CD4-positive, alpha-beta T cell (primary cell): ENCODE measurements at places on chromosomes 4 and X. TPM values are rescaled to one million over a fixed set of nuclear protein-coding genes. Genes with fewer than 3 reads are reported as not detected.

The RASSF6 gene
- total RNA-seq, result 0.28 TPM

The CFAP47 gene
- not detected for total RNA-seq

The SATL1 gene
- total RNA-seq, result not detected

The DCAF4L1 gene
- total RNA-seq, result 0.22 TPM

The MAP3K15 gene
- 0.14 TPM for total RNA-seq

The MID1IP1 gene
- 37.0 TPM for total RNA-seq

The SNCA gene
- total RNA-seq, result not detected

- DNase-seq, result no peak
- H3K36me3 ChIP-seq, result no peaks in the 10 kb centered on the region
- peaks cover 59% of the 10 kb centered on the region for H3K4me1 ChIP-seq
- H3K4me3 ChIP-seq, result no peak overlapping the region
- no peaks in the 10 kb centered on the region for H3K27me3 ChIP-seq
These were observed 69.3 kb downstream of the NBDY start for GRCh38 chrX:56798339-56798711.

GRCh38 chr4:48445704-48446103, 37.4 kb upstream of the SLC10A4 start:
- H3K4me3 ChIP-seq, result no peak overlapping the region
- peak; percentile 23 for DNase-seq
- H3K27ac ChIP-seq, result no peak overlapping the region

DNA sequence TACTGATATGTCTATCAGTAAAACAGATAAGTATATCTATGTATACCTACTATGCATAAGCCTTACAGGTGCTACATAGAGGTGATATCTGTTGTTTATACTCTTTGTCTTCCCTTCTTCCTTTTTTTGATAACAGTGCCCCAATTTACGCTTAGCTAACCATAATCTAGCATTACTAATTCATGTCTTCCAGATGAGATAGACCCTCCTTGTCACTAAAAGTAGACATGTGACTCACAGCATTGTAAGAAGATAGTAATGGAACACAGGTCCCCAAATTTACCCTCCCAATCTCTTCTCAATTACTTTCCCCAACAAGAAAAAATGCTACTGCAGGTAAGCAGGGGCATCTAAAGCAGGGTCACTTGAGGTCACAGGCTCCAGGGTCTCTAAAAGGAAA, 7.9 kb upstream of the NFKB1 start:
- H3K36me3 ChIP-seq, result no peaks in the 10 kb centered on the region
- DNase-seq, result no peak
- peaks cover 4% of the 10 kb centered on the region for H3K4me1 ChIP-seq
- no peaks in the 10 kb centered on the region for H3K27me3 ChIP-seq
- H3K4me3 ChIP-seq, result no peak overlapping the region
- H3K27ac ChIP-seq, result no peak overlapping the region

DNA sequence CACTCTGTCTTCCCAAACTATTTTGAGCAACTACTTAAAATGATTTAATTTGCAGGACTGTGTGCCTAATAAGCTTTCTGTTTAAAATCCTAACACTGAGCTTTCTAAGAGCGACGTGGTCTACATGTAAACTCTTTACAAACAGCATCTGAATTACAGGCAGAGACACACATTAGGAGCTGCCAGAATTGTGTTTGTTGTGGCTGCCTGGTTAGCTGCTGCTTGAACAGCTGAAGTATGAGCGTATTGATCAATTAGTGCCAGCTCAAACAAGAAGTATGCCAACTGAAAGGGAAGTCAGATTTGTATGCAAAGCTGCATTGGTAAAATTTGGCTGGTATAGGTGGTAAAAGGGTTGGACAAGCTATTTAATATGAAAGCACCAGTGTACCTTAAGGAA, 384.4 kb downstream of the PCDH7 start:
- H3K27me3 ChIP-seq, result no peaks in the 10 kb centered on the region
- no peak overlapping the region for H3K4me3 ChIP-seq
- no peak for DNase-seq
- no peaks in the 10 kb centered on the region for H3K4me1 ChIP-seq

- no peak overlapping the region for H3K4me3 ChIP-seq
- H3K4me1 ChIP-seq, result no peaks in the 10 kb centered on the region
- no peak overlapping the region for H3K27ac ChIP-seq
- H3K27me3 ChIP-seq, result no peaks in the 10 kb centered on the region
- no peaks in the 10 kb centered on the region for H3K36me3 ChIP-seq
These were observed 65.7 kb upstream of the STX18 start for GRCh38 chr4:4607336-4608213.

GRCh38 chr4:13007802-13008470, 476.2 kb downstream of the RAB28 start:
- DNase-seq, result no peak
- no peak overlapping the region for H3K4me3 ChIP-seq
- H3K27ac ChIP-seq, result no peak overlapping the region

GRCh38 chr4:159983082-159983481, 880.2 kb downstream of the RAPGEF2 start:
- H3K27ac ChIP-seq, result no peak overlapping the region
- H3K4me3 ChIP-seq, result no peak overlapping the region
- no peaks in the 10 kb centered on the region for H3K36me3 ChIP-seq

DNA sequence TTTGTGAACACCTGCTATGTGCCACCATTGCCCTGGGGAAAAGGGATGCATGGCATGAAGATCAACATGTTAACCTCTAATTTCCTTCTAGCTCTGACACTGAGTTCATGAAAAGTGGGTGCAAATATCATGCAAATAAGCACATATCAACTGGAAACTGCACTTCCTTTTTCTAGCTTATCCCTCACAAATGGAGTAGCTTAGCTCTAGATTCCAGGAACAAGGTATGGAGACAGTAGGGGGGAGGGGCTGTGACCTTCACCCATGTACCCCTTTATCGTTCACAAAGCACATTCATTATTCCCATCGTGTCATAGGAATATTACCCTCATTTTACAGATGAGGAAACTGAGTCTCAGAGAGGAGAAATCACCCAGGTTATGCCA, 37.4 kb downstream of the STARD8 start:
- H3K4me3 ChIP-seq, result no peak overlapping the region
- peaks cover 4% of the 10 kb centered on the region for H3K4me1 ChIP-seq
- no peaks in the 10 kb centered on the region for H3K36me3 ChIP-seq
- no peaks in the 10 kb centered on the region for H3K27me3 ChIP-seq
- no peak overlapping the region for H3K27ac ChIP-seq

DNA sequence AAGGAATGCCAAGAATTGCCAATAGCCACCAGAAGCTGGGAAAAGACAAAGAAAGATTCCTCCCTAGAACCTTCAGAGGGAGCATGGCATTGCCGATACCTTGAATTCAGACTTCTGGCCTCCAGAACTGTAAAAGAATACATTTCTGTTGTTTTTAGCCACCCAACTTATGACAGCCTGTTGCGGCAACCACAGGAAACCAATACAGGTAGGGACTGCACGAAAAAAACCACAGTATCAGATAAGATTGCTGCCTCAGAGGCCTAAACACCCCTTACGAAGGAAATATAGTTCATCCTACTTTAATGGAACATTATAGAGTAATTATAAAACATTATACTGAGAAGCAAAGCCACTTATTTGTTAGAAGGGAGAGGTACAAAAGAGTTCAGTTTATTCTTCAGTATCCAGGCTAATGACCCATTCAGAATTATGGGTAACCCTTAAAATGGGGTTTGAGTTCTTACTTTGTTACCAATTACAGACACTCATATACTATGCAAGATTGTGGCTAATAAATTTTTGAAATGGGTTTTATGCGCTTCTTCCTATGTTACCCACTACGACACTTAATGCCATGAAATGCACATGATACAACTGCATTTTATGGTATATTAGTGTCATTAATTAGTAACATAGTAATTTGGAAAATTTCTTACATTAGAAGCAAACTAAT, 37.4 kb upstream of the SMIM10L2A start:
- H3K36me3 ChIP-seq, result no peaks in the 10 kb centered on the region
- peaks cover 31% of the 10 kb centered on the region for H3K4me1 ChIP-seq
- peak overlapping the region; percentile 30 for H3K4me3 ChIP-seq

- H3K4me3 ChIP-seq, result no peak overlapping the region
- H3K4me1 ChIP-seq, result no peaks in the 10 kb centered on the region
- no peaks in the 10 kb centered on the region for H3K36me3 ChIP-seq
These were observed 400.5 kb downstream of the PDGFC start for GRCh38 chr4:156571146-156571545.

GRCh38 chr4:3526456-3526855, 5.8 kb downstream of the LRPAP1 start:
- peaks cover 42% of the 10 kb centered on the region for H3K4me1 ChIP-seq
- no peak overlapping the region for H3K4me3 ChIP-seq
- H3K27ac ChIP-seq, result no peak overlapping the region
- H3K36me3 ChIP-seq, result peaks cover 67% of the 10 kb centered on the region
- no peak for DNase-seq
- H3K27me3 ChIP-seq, result no peaks in the 10 kb centered on the region

DNA sequence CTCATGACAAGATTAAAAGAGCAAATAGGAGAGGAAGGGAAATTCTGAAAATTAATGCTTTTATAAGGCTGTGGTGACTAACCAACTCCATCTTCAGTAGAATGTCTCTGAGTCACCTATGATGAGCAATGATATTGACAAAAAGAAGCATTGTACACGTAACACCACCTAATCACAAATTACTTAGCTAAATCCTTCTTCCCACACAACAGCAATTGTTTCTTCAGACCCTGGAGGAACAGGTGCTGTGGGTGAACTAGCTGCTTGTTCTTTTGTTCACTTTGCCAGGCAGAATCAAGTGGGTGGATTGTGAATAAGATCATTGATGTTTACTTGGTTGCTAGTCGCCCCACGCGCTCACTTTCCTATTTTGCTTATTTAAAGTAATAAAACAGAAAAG, 315.5 kb downstream of the CAMK2D start:
- no peak for DNase-seq
- H3K4me1 ChIP-seq, result no peaks in the 10 kb centered on the region
- H3K4me3 ChIP-seq, result no peak overlapping the region
- H3K27ac ChIP-seq, result no peak overlapping the region

DNA sequence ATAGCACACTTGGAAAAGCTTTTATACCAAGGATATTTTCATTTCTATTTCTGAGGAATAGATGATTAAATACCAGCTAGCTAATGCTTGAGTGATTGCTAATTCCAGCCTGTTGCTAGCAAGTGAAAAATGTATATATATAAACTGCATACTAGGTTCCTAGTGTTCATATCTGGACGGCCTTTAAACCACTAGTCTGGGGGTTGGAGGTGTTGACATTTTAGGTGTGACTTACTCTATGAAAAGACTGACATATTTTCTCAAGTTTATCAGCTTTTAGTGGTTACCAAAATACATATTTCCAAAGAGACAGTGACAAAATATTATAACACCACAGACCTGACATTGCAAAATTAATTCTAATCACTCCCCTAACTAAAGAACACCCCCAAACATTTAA, 44.7 kb downstream of the MTMR8 start:
- H3K27me3 ChIP-seq, result no peaks in the 10 kb centered on the region
- H3K4me3 ChIP-seq, result no peak overlapping the region
- DNase-seq, result no peak
- H3K4me1 ChIP-seq, result no peaks in the 10 kb centered on the region
- H3K36me3 ChIP-seq, result peaks cover 15% of the 10 kb centered on the region

GRCh38 chrX:80430826-80431504, 10.7 kb downstream of the TENT5D start:
- H3K4me3 ChIP-seq, result no peak overlapping the region
- DNase-seq, result no peak
- no peak overlapping the region for H3K27ac ChIP-seq
- no peaks in the 10 kb centered on the region for H3K4me1 ChIP-seq
- H3K27me3 ChIP-seq, result no peaks in the 10 kb centered on the region

DNA sequence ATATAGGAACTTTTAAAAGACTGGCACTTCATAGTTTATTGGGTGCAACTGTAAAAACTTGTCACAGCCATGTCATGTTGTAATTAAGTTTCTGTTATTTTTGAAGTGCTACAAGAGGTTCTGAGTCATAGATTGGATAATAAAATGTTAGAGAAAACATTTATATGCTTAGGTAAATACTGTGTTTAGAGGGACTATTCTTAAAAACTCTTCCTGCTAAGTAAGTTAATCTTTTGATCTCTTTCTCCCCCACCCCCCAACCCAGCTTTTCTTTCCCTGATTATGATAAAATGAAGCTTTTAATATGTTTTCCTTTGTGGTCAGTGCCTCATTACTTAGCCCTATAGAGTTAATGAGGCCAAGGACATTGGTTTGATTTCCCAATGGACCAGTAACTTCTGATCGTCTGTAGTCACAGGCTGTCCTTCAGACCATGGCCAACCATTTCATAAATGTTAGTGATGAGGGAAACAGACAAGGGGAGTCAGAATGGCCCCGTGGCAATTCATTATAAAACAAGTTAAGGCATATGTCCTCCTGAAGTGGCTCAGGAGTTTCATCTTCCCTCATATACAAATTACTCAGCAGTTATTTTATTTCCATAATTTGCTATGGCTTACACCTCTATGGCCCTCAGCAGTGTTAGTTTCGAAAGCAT, 3.9 kb upstream of the PDLIM5 start:
- H3K4me1 ChIP-seq, result peaks cover 16% of the 10 kb centered on the region
- H3K36me3 ChIP-seq, result no peaks in the 10 kb centered on the region
- no peak overlapping the region for H3K4me3 ChIP-seq
- H3K27me3 ChIP-seq, result peaks cover 4% of the 10 kb centered on the region
- DNase-seq, result no peak

DNA sequence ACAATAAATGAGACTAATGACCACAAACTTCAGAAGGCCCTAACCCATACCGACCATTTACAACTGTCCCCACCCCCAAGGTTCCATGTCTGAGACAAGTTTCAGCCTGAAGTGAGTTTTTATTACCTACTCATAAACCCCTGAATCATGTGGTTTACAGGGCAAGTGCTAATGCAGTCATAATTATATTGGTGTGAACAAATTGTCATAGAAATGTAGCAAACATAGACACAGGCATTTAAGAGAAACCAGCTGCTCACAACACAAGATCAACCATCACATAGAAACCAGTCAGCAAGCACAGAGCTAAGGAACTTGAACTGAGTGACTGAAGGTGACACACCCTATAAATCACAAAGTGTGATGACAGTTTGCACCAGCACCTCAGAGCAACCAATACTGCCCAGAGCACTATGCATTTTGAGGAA, 173.8 kb upstream of the MID1 start:
- no peaks in the 10 kb centered on the region for H3K36me3 ChIP-seq
- H3K4me1 ChIP-seq, result no peaks in the 10 kb centered on the region
- H3K4me3 ChIP-seq, result no peak overlapping the region
- H3K27ac ChIP-seq, result no peak overlapping the region
- no peaks in the 10 kb centered on the region for H3K27me3 ChIP-seq

- H3K27me3 ChIP-seq, result no peaks in the 10 kb centered on the region
- H3K4me3 ChIP-seq, result no peak overlapping the region
- no peaks in the 10 kb centered on the region for H3K36me3 ChIP-seq
- H3K27ac ChIP-seq, result no peak overlapping the region
- no peaks in the 10 kb centered on the region for H3K4me1 ChIP-seq
These were observed 91.3 kb downstream of the SRPX start for GRCh38 chrX:38129366-38129765.

DNA sequence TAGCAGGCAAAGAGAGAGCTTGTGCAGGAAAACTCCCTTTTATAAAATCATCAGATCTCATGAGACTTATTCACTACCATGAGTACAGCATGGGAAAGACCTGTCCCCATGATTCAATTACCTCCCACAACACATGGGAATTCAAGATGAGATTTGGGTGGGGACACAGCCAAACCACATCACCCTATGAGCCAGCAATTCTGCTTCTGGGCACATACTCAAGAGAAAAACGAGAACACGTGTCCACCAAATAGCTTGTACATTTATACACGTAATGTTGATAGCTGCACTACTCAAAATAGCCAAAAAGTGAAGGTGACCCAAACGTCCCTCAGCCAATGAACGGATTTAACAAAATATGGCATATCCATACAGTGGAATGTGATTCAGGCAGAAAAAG, 94.5 kb upstream of the DHRSX start:
- DNase-seq, result no peak
- no peak overlapping the region for H3K4me3 ChIP-seq
- H3K36me3 ChIP-seq, result no peaks in the 10 kb centered on the region
